Stimulated activated CD4-positive, alpha-beta T cell treated with anti-CD3 and anti-CD28 coated beads, Interleukin-4, amount 100 ng/mL, for 24 hours (primary cell): ENCODE measurements at places on chromosomes 1 and 21.

- no peak for DNase-seq
These were observed 1.8 kb downstream of the BARHL2 start for GRCh38 chr1:90715309-90715708.

GRCh38 chr1:203048555-203049051 lies 22.3 kb downstream of the PPFIA4 start:
- DNase-seq = no peak

- no peak for DNase-seq
These were observed 16.1 kb downstream of the AKR1A1 start for GRCh38 chr1:45566722-45567121.

DNA sequence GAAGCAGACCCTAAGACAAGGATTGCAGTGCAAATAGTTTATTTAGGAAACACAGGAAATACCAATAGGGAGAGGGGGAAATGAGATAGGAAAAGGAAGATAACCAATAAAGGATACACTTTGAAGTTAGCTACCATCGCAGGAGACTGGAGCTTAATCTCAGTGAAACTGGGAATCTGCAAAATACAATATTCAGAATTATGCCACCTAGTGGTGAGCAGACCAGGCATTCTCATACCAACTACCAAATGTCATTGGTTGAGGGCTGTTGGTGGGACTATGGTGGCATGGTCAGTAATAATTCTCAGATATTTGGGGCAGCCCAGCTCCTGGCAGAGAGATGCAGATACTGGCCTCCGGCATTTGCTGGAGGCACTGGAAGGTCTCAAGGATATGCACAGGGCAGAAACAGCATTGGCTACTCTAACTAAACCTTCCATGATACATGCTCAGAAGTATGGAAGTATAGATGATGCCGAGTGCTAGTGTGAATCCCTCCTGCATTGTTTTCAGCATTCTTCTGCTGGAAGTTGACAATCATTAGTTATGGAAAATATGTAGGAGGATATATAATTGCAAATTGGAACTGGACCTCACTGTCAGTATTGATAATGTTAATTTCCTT lies 11.8 kb upstream of the ZFP69B start:
- DNase-seq = peak; percentile 18

- DNase-seq = no peak
These were observed 10.2 kb downstream of the C1orf94 start for GRCh38 chr1:34186741-34187494.

GRCh38 chr1:204258213-204259115 lies 44.7 kb upstream of the GOLT1A start:
- DNase-seq = peak; percentile 20

DNA sequence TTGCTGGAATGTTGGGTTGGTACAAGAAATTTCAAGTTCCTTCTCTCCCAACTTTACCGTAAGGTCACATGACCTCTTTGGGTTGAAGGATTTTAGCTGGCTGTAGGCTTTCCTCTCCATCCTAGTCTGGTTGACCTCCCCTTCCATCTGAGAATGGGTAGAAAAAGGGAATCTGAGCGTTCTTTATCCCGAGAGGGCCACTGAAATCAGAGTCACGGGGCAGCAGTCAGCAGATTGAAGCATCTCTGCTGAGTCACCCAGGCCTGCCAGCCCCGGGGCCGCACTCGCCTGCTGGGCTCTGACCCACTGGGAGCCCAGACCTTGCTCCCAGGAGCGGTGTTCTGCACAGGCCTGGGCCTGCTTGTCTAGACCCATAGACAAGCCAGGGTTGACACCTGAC lies 31.0 kb downstream of the TMCC2 start:
- DNase-seq = no peak

- no peak for DNase-seq
These were observed at the start of gene BRINP2 for GRCh38 chr1:177170756-177171535. BRINP2 (plus strand) TSS chr1:177170958; CDS start chr1:177229877, 58,919 bp downstream.

DNA sequence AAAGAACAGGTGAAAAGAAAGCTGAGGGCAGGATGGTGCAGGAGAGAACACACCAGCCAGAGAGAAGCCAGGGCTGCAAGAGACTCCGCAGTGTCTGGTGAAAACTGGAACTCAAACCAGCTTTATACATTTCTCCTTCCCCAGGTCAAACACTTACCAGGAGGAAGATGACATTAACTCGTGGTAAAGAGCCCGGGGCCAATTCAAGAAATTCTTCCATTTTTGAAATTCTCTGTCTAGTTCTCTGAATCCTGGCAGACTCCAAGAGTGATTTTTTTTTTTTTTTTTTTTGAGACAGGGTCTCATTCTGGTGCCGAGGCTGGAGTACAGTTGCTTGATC lies 25.8 kb upstream of the SIPA1L2 start:
- no peak for DNase-seq

- DNase-seq = no peak
These were observed 200.4 kb downstream of the DYRK1A start for GRCh38 chr21:37566790-37567615.

DNA sequence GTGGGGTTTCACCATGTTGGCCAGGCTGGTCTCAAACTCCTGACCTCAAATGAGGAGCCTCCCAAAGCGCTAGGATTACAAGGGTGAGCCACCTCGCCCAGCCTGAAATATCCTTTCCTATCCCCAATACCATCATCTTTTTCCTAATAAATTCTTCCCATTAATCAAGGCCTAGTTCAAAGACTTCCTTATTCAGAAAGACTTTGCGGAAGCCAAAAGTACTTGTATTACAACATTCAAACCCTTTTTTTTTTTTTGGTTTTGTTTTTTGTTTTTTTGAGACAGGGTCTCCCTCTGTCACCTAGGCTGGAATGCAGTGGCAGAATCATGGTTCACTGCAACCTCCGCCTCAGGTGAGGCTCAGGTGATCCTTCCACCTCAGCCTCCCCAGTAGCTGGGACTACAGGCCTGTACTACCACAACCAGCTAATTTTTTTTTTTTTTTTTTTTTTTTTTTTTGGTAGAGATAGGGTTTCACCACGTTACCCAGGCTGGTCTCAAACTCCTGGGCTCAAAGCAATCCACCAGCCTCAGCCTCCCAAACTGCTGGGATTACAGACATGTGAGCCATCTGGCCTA lies 7.6 kb downstream of the SLC19A2 start:
- no peak for DNase-seq

- DNase-seq = no peak
These were observed 27.7 kb downstream of the VASH2 start for GRCh38 chr1:212977781-212978645.

- no peak for DNase-seq
These were observed 412.3 kb upstream of the ESRRG start for GRCh38 chr1:217135569-217135915.

DNA sequence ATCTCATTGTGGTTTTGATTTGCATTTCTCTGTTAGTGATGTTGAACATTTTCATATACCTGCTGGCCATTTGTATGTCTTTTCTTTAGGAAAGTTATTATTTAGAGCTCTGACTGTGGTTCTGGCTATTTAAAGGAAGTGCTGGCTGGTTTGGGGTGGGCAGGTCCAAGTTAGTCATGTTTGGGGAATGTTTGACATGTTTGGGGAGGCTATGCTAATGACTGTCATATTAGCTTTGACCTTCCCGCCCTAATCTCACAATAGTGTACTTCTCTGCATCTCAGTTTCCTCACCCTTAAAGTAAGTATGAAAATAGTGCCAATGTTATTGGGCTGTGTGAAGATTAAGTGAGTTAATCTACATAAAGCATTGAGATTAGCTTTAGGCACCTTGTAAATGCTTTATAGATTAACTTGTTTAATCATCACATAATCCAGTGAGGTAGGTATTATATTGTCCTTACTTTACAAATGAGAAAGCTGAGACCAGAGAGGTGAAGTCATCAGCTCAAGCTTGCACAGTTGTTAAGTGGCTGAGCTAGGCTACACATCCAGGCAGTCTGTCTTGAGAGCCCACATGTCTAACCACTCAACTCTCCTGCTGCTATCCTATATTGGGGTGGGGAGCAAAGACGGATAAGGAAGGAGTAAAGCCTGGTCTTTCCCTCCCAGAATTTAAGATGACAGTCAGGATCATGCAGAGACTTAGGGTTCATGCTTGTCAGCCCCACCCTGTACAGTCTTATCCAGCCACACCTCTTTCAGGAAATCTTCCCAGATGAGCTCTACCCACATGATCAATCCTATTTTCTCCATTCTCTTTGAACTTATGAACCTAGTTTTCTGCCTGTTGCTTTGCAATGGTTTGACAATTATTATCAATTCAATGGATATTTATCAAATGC lies 22.8 kb upstream of the CRNN start:
- no peak for DNase-seq

GRCh38 chr1:198264282-198264681 lies 107.5 kb downstream of the NEK7 start:
- no peak for DNase-seq

DNA sequence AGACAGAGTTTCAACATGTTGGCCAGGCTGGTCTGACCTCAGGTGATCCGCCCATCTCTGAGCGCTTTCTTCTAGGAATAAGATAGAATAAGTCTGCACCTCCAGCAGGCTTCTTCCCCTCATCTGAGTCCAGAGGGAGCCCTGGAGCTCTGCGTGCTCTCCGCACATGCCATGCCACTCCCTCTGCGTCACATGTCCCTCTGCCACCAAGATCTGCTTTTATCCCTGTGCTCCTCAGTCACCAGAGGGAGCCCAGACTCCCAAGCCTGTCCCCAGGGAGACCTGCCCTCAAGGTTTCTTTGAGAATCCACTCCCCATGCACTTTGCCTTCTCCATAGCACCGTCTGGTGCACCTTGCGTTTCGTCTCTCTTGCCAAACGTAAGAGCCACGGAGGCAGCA lies 213.0 kb downstream of the CAMTA1 start:
- DNase-seq = no peak

GRCh38 chr1:83854456-83854855 lies 144.5 kb downstream of the TTLL7 start:
- no peak for DNase-seq

- DNase-seq = no peak
These were observed 893.5 kb downstream of the LTN1 start for GRCh38 chr21:28099001-28099705.

DNA sequence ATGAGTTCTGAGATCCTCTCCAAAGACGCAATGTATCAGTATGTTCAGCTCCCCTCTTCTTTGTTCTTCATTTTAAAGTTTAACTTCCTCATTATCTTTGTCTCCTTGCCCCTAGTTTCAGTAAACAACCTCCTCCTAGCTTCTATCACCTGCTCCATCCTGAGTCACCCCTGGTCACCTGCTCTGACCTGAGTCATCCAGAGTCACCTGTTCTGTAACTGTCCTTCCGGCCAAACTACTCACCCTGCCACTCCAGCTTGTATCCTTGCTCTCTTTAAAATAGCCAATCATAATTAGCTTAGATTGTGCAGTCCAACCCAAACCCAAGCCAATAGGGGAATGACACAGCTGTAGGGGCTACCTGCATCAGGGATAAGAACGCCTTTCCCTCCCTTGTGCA lies 332.0 kb downstream of the OLFM3 start:
- no peak for DNase-seq

DNA sequence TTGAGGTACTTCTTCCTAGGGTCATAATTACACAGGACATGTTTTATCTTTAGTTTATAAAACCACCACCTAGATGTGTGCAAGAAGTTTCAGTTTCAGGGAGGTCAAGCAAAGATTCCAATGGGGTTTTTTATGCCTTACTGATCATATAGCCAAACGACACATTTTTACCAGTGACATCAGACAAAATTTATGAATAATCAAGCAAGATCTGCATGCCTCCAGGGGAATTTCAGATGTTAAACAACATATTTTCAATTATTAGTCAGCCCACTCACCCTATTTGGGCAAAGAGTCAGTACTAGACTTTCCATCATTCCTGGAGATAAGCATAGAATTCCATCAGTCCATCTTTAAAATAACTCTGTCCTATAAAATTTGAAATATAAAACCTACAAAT lies 867.4 kb downstream of the KCNT2 start:
- no peak for DNase-seq

DNA sequence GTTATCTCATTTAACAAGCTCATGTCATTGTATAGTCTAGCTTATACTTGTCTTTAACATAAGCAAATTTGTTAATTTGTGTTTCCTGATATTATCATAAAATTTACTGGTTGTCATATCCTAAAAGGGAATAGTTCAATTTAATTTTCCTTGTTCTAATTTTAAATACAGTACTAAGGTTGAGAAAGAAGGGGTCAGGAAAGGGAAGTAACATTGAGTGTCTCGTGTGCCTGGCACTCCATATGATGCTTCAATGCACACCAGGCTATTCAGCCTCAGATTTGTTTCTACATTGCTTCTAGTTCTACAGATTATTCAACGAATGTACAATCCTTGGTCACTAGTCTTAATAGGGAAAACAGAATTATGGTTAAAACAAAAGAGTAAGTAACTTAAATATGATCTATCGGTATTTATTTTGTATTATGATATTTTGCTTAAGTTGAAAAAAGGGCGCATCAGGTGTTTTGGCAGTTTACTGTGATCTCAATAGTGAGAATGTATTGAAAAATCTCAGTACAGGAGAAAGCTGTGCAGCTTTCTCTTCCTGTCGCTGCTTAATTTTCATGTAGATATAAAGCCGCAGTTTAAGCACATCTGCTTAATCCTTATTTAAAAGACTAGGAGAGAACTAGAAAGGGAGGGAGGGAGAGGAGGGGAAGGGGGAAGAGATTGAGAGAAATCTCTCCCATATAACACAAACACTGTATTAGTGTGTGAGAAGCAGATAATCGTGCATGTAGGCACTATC lies 13.0 kb downstream of the PTPRC start:
- DNase-seq = no peak

DNA sequence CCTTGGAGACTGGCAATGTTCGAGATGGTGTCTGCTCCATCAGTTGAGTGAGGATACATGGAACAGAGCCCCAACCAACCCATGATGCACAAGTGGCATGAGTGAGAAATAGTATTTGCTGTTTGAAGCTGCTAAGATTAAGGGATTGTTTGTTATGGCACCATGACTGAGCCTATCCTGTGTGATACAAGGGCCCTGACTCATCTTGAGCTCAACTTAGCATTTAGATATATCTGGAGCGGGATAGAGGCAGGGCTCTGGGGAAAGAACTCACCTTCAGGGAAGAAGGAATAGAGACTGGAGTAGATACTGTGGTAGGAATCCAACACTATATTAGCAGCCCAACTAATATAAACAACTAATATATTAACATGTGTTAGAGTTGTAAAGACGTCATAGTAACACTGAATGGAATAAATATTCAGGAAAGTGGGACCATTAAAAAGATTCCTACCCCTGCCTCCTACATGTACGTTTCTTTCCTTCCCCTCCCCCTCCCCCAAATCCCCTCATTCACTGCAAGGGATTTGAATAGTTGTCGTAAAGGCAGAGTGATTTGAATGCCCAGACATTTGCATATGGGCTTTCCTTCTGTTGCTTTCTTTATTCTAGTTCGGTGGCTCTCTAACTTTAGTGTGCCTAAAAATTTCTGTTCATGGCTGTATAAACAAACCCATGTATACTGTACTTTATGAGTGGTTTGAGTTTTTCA lies 106.6 kb upstream of the POU3F1 start:
- DNase-seq = no peak

- no peak for DNase-seq
These were observed 1.6 kb downstream of the C1orf141 start for GRCh38 chr1:67133177-67133576.
